ENCODE measurements at places on chromosomes 12 and 14. TPM values are rescaled to one million over a fixed set of nuclear protein-coding genes. Genes with fewer than 3 reads are reported as not detected.

CLEC4D gene
- total RNA-seq = not detected

OTOGL gene
- 0.28 TPM for total RNA-seq

TESPA1 gene
- total RNA-seq = not detected

VIPAS39 gene
- 29.3 TPM for total RNA-seq

NYNRIN gene
- 6.8 TPM for total RNA-seq

MYO1H gene
- total RNA-seq = not detected

DMAC2L gene
- total RNA-seq = 2.3 TPM

CAPS2 gene
- 7.0 TPM for total RNA-seq

All from regular cardiac myocyte (primary cell).